ENCODE measurements at places on chromosomes 5 and 9.

- DNase-seq = no peak
Observed at GRCh38 chr9:94746541-94747370, 20.3 kb downstream of the AOPEP start.

DNA sequence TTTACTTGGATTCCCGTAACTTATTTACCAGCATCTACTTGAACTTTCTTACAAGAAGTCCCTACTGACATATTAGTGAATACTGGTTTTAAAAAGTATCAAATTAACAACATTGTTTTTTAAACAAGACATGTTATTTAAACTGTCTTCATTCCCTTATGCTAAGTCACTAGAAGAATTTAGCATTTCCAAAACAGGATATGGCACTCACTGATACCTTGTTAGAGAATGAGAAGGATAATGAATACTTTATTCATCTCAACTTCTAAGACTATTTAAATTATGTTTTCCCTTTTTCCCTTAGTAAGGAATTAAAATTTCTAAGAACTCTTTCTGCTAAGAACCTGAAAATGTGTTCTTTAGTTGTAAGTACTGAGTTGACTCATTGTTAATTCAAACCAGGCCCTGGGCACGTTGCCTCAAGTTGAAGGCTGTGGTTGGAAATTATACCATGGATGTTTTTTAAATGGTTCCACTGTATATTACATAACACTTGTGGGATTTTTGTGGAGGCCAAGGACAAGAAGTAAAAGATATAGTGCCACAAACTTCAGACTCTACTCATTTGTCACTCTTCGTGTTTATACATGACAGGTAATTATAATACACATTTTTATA lies 219.0 kb upstream of the EDIL3 start:
- no peak for DNase-seq

DNA sequence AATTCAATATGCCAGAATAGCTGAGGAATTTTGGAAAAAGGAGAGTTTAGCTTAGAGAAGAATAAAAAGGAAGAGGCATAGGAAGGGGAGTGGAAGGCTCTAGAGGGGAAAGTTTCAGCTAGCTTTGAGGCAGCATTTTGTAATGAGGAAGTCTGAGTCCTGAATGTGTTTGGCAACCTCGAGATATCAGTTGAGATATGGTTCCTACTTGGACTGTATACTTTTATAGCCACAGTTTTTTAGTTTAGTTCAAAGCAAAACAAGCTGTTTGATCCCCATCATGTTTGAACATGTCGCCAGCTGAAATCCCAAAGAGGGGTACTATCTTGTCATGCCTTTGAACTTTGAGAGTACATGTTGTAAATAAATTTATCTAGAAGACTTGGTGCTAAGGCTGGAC lies 559.0 kb upstream of the FTMT start:
- no peak for DNase-seq

DNA sequence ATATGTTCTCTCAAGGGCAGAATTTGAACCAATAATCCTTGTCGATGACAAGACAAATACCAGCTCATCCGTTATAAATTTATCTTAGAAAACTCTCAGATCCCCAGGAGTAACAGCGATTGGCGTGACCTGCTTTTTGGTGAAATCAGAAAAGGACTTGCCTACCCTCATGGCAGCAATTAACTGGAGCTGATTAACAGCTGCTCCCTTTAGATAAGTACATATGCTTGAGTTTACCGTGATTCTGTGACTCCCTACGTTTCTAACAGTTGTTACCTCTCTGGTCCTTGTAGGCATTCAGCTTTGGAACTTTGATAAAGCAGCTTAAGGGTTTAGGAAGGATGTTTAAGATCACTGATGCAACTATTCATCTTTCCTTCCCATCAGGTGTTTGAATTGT lies 2.6 kb downstream of the INVS start:
- DNase-seq = no peak

- DNase-seq = no peak
Observed at GRCh38 chr9:87718852-87719612, 6.9 kb upstream of the CTSL start.

DNA sequence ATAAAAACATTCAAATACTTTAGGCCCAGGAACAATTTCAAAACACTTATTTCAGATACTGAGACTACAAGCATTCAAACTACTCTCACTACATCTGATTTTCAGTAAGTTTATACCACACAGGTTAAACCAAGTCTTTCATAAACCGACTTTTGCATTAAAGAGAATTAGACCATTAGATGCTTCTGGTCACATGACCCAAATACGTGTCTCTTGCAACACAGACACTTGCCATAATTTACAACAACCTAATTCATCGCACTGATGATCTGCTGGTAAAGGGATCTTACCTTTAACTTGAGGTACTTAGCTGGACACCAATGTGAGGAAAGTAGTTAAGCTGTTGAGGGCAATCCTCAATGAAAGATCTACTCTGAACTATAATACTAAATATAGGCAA lies 3.2 kb downstream of the HNRNPH1 start:
- no peak for DNase-seq

Data from HEK293T (cell line).